ENCODE measurements at places on chromosomes 6 and 20. TPM values are rescaled to one million over a fixed set of nuclear protein-coding genes. Genes with fewer than 3 reads are reported as not detected.
A peak's percentile ranks its signal among the peaks of the same experiment; 100 is the strongest.

Gene BANF2
- total RNA-seq, result not detected

- H3K4me3 ChIP-seq, result no peak overlapping the region
- no peak for DNase-seq
- H3K36me3 ChIP-seq, result no peaks in the 10 kb centered on the region
- H3K4me1 ChIP-seq, result no peaks in the 10 kb centered on the region
- no peak overlapping the region for H3K27ac ChIP-seq
- H3K27me3 ChIP-seq, result no peaks in the 10 kb centered on the region
These were observed 397.9 kb downstream of the SAMD5 start for GRCh38 chr6:147906361-147906760.

Gene PTCRA
- total RNA-seq, result not detected

DNA sequence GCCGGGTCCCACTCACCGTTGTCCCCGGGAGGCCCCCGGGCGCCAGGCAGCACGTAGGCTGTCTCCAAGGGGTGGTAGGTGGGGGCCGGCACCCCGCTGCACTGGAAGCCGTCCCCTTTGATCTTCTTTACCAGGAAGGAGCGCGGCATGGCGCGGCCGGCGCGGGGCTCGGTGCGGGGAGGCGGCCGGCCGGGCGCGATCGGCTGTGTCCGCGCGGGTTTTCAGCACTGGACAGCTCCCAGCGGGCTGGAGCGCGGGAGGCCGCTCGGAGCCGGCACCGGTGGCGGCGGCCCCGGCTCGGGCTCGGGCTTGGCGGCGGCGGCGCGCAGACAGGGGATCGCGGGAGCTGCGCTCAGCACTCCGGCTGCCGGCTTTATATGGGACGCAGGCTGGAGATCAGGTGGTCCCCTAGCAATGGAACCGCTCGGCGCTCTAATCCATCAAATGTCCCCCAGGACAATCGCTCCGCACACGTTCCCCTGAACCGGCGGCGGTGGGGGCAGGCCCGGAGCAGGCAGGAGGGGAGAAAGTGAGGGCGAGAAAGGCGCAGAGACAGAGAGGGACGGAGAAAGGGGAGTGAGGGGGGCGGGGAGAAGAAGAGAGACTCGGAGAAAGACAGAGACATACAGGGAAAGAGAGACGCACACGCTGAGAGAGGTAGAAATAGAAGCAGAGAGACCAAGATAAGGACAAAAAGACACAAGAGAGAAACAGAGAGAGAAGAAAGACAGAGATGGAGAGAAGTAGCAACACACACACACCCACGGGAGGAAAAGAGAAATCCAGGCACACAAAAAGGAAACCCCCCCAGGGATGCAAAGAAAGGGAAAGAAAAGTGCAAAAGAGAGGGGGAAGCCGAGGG lies at the start of gene SCRT2:
SCRT2 (minus strand) TSS at position 350 of the 862 bp plus-strand sequence; CDS start at position 149, 201 bp downstream.
- peak; percentile 80 for DNase-seq
- H3K27ac ChIP-seq, result peak within 1 kb of the TSS; percentile 95

DNA sequence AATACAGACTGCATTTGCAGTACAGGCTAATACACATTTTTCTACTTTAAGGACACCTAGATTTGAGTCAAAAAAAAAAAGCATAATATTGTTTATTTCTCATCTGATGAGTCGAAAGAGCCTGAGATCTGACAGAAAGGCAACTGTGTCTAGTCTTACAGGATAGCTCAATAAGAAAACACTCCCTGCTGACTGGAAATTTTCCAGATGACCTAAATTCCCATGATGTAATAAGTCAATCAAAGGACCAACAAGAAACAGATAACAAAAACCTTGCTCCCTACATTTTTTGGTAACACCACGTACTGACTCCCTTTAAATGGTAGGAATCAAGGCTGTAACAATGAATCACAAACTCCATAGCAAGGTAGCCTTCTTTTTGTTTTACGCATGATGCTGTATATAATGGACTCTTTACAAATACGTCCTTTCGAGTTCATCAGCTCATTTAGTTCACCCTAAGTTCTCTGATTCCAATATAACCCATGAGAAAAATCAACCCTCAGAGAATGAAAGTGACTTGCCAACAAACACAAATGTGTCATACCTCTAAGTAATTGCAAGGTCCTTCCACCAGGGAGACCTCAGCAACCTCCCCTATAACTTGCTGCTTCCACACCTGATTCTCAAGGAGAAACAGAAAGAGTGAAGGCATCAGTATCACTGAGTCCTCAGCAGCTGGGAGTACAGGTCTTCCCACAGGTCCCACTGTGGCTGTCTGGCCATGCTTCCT lies 12.1 kb downstream of the TBX18 start:
- H3K27me3 ChIP-seq, result peaks cover 5% of the 10 kb centered on the region
- H3K4me3 ChIP-seq, result no peak overlapping the region
- H3K27ac ChIP-seq, result no peak overlapping the region
- no peak for DNase-seq
- no peaks in the 10 kb centered on the region for H3K4me1 ChIP-seq
- H3K36me3 ChIP-seq, result no peaks in the 10 kb centered on the region

Gene TP53TG5
- not detected for total RNA-seq

DNA sequence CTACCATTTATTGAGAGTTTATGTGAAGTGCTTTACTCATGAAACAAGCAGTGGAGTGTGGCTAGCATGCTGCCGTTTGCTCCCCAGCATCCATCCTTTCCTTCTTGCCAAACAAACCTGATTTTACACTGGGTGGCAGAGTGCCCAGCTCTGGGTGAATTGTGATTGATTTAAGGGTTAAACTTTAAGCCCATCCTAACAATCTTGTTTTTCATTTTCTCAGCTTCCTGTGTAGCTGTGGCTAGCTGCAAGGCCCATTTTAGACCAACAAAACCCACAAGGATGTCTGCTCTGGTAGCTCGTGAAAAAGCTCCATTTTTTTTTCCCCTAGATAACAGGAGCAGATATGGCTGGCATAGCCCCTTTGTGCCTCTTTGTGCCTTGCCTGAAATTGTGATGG lies 77.7 kb upstream of the KCNG1 start:
- no peak overlapping the region for H3K27ac ChIP-seq
- H3K36me3 ChIP-seq, result no peaks in the 10 kb centered on the region
- DNase-seq, result no peak

- H3K4me3 ChIP-seq, result no peak overlapping the region
- H3K36me3 ChIP-seq, result no peaks in the 10 kb centered on the region
- H3K27ac ChIP-seq, result no peak overlapping the region
- DNase-seq, result no peak
- H3K4me1 ChIP-seq, result no peaks in the 10 kb centered on the region
- H3K27me3 ChIP-seq, result no peaks in the 10 kb centered on the region
These were observed 553.0 kb upstream of the ADGRB3 start for GRCh38 chr6:68082086-68082485.

DNA sequence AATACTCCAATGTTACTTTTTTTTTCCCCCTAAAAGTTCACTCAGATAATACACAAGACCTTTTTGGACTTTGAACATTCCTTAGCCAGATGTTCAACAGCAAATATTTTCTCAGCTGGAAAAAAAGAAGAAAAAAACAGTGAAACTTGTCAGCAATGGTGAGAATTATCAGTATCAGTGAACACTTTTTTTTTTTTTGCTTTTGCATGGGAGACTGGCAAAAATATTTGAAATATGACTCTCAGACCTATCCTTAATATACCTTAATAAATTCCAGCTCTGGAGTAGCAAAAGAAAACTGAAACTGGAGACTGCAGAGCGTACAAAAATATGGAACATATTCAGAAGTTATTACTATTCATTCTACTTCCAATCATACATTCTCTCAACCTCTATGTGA lies 92.3 kb downstream of the RFPL4B start:
- no peak for DNase-seq
- H3K4me1 ChIP-seq, result peaks cover 19% of the 10 kb centered on the region
- no peaks in the 10 kb centered on the region for H3K36me3 ChIP-seq
- H3K27me3 ChIP-seq, result no peaks in the 10 kb centered on the region
- H3K4me3 ChIP-seq, result no peak overlapping the region
- no peak overlapping the region for H3K27ac ChIP-seq

GRCh38 chr20:17626217-17627007 lies 55.6 kb downstream of the RRBP1 start:
- peaks cover 36% of the 10 kb centered on the region for H3K4me1 ChIP-seq
- H3K27ac ChIP-seq, result peak overlapping the region; percentile 64
- DNase-seq, result no peak
- peaks cover 14% of the 10 kb centered on the region for H3K27me3 ChIP-seq
- H3K36me3 ChIP-seq, result peaks cover 9% of the 10 kb centered on the region

DNA sequence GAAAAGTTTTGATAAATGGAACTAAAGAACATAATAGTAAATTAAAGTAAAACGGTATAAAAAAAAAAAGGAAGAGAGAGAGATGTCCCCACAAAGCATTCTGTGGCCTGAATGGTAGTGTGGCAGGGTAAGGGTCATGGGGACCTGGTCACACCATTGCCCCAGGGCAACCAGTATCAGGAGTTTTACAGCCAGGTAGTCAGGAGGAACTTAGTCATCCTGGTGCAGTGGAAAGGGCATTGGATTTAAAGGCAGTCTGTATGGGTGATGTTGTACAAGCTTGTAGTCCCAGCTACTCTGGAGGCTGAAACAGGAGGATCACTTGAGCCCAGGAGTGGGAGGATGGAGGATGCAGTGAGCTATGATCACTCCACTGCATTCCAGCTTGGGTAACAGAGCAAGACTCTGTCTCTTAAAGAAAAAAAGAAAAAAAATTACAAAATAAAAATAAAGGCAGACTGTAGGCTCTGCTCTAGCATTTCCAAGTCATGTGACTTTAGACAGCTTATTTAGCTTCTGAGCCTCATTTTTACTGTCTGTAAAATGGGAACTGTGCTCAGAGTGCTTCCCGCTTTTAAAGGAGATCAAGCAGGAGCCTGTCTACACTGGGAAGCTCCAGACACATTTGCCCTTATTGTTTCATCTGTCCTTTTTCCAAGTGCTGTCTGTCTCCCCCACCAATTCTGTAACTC lies 112.8 kb upstream of the ARMC2 start:
- no peaks in the 10 kb centered on the region for H3K4me1 ChIP-seq
- H3K36me3 ChIP-seq, result no peaks in the 10 kb centered on the region
- H3K4me3 ChIP-seq, result no peak overlapping the region
- peaks cover 2% of the 10 kb centered on the region for H3K27me3 ChIP-seq
- DNase-seq, result no peak
- H3K27ac ChIP-seq, result no peak overlapping the region

DNA sequence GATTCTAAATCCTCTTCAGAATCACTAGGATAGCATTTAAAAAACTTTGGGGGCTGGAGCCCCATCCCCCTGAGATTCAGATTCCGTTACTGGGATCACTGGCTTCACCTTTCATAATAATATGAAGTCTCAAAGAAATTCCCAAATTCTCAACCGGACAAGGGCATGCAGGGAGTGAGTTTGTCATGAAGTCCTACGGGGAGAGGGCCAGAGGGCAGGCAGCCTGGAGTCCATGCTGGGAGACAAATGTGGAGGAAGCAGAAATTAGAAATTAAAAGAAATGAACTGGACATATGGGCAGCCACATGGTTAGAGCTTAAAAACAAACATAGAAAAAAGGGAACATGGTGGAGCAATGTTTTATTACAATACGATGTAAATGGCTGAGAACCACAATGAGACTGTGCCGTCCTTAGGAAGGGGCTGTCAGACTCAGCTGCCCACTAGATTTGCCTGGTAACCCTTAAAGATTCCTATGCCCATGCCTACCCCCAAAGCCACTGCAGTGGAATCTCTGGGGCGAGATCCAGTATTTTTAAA lies 142.6 kb downstream of the CEBPB start:
- DNase-seq, result no peak
- peaks cover 12% of the 10 kb centered on the region for H3K4me1 ChIP-seq
- H3K27me3 ChIP-seq, result peaks cover 4% of the 10 kb centered on the region
- no peaks in the 10 kb centered on the region for H3K36me3 ChIP-seq

Gene LCA5
- 5.3 TPM for total RNA-seq

Gene SLC22A2
- not detected for total RNA-seq

DNA sequence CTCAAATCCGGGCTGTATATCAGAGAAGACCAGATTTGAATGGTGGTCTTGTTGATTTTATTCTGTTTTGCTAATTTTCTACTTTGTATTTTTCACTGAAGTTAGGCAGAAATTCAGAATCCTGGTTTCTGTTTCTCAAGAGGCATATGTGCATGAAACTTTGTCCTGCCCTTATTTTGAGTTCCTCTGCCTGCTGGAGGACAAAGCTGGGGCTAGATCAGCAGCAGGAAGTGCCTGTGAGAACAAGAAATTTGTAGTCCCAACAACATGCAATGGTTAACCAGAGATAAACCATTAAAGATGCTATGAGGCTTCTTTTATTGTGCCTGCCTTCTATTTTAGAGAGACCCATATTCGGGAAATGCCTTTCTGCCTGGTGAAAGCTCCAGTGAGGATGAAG lies 37.1 kb downstream of the BEND6 start:
- H3K27me3 ChIP-seq, result no peaks in the 10 kb centered on the region
- no peak overlapping the region for H3K27ac ChIP-seq
- no peaks in the 10 kb centered on the region for H3K4me1 ChIP-seq
- H3K36me3 ChIP-seq, result no peaks in the 10 kb centered on the region

- H3K27me3 ChIP-seq, result no peaks in the 10 kb centered on the region
- H3K4me1 ChIP-seq, result no peaks in the 10 kb centered on the region
These were observed 557.5 kb upstream of the NOX3 start for GRCh38 chr6:156013155-156013554.

GRCh38 chr6:135161411-135162395 lies 19.4 kb upstream of the MYB start:
- no peak overlapping the region for H3K4me3 ChIP-seq
- H3K36me3 ChIP-seq, result no peaks in the 10 kb centered on the region
- H3K4me1 ChIP-seq, result no peaks in the 10 kb centered on the region
- no peak overlapping the region for H3K27ac ChIP-seq
- DNase-seq, result no peak

GRCh38 chr6:150254770-150255169 lies 111.9 kb downstream of the PPP1R14C start:
- H3K4me1 ChIP-seq, result peaks cover 5% of the 10 kb centered on the region
- peaks cover 3% of the 10 kb centered on the region for H3K36me3 ChIP-seq
- no peak overlapping the region for H3K27ac ChIP-seq

DNA sequence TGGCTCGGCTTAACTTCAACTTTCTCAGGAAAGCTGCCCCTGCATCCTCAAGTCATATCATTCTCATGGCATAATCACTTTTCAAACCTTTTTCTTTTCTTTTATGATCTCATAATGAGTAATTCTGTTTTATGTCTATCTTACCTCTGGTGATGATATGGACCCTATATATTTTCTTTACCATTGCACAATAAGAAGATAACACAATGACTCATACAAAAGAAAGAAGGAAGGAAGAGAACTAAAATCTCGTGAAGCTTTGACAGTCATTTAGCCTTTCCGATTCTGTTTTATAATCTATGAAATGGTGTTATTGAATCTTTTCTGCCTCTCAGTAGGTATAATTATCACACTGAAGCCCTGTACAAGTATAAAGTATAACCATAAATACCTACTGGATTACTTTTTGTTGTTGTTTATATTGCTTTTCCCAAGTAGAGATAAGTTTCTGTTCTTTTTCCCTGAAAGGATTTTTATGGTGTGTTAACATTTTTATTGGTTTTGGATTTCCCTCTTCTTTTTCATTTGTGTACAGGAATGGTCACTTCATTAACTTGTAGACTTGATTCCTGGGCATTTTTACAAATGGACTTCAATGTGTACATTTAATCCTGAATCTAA lies 300.9 kb downstream of the LAMA2 start:
- H3K4me3 ChIP-seq, result no peak overlapping the region
- H3K4me1 ChIP-seq, result peaks cover 2% of the 10 kb centered on the region
- H3K27ac ChIP-seq, result no peak overlapping the region
- DNase-seq, result no peak
- no peaks in the 10 kb centered on the region for H3K36me3 ChIP-seq
